ENCODE measurements at places on chromosomes 11 and 22.

DNA sequence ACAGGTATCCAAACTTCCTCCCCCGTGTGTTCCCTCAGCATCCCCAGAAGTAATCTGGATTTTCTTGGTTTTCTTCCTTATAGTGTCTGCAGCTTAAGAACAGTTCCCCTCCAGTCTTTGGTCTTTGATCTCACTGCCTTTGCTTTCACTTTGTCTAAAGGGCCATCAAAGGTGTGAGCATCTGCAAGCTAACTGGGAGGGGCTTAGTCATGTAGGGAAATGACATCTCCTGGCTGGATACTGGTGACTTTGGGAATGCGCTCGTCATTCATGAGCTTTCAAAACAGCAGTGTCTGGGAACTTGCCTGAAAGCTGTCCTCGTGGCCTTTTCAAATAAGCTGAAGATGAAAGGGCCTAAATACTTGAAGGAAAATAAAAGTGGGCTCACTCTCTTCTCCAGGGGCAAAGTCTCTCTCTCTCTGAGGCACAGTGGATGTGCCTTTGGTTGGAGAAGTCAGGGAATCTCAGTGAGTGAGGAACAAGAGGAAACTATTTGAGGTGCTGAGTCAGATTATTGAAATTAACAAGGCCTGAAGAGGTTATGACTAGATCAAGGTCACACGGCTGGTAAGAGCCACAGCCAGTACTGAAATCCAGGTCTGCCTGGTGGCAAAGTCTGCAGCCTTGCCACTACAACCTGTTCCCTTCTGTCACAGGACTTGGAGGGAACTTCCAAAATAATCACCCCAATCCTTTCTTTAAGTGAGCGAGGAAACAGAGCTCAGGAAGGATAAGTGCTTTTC, 45.6 kb upstream of the TENM4 start:
- no peak for DNase-seq

DNA sequence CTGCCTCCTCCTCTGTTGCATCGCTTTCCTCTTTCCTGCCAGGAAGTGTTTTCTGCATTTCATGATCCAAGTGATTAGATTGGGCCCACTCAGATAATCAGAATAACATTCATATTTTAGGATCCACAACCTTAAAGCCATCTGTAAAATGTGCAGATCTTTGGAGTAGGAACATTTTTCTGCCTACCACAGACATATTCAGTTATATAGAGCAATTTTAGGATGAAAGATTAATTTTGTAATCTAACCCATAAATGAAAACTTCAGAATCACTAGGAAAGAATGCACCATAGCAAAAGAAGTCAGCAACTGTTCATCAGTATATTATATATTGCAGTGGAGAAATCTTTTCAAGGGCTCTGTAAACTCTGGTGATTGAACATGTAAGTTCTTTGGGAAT, 659.9 kb upstream of the LUZP2 start:
- no peak for DNase-seq

DNA sequence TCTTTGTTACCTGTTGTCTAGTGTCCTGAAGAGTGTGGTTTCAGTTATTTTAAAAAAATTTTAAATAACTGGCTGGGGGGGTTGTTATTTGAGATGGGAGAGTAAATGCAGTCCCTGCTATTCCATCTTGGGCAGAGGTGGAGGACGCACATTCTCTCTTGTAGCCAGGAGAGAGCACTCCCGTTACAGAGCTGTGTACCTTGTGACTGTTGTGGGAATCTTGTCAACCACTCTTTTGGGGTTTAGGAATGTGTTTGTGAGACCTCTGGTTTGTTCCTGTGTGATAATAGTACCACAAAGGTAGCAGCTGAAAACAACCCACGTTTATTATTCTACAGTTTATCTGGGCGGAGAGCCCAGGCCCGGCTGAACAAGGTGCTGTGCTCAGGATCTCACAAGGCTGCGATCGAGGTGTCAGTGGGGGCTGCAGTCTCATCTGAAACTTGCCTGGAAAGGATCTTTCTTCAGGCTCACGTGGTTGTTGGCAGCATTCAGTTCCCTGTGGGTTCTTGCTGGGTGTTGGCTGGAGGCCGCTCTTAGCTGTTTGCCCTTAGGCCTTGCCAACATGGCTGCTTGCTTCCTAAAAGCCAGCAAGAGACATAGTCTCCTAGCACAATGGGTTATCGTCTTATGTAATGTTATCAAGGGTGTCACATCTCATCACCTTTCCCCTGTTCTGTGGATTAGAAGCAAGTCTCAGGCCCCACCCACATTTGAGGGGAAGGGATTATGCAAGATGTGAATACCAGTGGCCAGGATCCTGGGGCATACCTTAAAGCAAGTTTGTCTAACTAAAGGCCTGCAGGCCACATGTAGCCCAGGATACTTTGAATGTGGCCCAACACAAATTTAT, 20.6 kb downstream of the IGHMBP2 start:
- no peak for DNase-seq

DNA sequence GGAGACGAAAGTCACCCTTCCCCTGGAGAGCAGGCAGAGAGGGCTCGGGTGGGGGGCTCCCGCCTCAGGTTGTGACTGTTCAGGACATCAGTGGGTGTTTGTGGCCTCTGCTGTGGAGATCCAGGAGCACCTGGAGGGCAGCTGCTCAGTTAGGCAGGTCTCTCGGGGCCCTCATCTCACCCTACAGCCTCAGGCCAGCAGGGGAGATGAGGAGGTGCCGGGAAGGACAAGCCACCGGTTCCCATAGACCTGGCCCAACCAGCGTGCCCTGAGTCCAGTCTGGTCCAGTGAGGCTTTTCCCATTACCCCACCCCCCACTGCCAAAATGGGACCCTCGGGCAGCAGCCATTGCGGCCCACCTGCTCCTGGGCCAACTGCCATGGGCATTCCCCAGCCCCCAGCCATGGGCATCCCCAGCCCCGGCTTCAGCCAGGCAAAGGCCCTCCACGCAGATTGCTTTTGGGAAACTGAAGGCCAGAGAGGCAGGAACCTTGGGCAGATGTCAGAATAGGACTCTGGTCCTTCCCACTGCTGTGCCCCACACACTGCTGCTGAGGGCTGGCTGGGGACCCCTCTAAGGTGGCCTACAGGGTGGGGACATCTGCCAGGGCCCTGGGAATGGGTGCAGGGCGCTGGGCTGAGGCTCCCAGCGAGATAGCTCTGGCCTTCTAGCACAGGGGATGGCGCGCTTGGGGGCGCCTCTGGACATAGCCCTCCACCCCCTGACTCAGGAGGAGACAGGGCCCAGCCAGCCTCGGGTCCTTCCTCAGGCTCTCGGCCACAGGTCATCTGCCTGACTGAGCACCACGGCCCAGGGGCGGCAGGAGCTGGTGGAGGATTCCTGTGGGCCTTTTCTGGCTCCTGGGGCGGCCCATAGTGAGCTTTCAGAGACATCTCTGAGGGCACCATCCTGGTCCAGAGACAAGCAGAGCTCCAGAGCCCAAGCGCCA, 4.8 kb downstream of the PIM3 start:
- no peak for DNase-seq

- DNase-seq, result no peak
These were observed 471.2 kb downstream of the MIAT start for GRCh38 chr22:27128461-27129085.

- DNase-seq, result no peak
These were observed 162.7 kb upstream of the SORL1-AS1 start for GRCh38 chr11:121615501-121615900.

- peak; percentile 82 for DNase-seq
These were observed 649 bp downstream of the PRRG4 start for GRCh38 chr11:32830413-32830738.

DNA sequence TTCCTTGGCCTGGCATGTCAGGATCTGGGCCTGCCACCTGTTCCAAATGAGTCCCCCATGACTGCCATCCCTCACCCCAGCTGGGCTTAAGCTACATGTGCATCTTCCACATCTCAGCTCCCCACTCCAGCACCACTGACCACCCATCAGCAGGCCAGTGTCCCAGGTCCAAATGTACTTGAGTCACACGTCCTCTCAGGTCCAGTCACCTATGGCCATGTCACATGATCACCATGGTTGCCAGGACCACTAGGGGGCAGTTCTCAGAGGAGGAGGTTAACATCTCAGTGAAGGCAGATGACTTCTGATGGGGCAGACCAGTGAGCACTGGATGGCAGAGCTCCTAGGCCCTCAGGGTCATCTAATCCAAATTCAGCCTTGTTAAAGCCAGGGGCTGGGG, 41.9 kb upstream of the WNT11 start:
- DNase-seq, result no peak

DNA sequence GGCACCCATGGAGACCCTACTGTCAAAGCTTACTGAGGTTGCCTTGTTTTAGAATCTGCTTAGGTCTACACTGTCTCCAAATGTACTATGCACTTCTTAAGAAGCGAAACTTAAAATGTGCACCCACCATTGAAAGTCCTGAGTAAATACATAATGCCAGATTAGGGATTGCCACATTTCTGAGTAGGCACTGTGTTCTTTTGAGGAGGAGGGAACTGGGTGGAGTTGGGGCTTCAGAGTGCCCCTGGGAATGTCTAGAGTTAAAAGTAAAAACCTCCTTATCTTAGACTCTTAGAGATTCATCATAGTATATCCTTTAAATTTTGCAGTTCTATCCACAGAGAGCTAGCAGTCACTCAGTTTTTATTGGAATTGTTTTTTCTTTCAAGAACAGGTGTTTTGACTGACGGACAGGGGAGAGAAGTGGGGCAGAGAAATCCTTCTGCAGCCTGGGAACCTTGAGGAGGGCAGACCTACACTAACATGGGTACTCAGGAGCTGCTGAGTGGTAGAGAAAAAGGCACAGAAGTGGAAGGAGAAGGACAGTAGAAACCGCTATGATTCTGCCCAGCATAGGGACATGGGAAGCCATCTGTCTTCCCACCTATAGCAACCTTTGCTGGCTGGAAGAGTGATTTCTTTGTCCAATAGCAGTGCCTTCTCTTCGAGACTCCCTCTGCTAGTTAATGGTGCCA, 33.4 kb upstream of the MICAL2 start:
- no peak for DNase-seq

DNA sequence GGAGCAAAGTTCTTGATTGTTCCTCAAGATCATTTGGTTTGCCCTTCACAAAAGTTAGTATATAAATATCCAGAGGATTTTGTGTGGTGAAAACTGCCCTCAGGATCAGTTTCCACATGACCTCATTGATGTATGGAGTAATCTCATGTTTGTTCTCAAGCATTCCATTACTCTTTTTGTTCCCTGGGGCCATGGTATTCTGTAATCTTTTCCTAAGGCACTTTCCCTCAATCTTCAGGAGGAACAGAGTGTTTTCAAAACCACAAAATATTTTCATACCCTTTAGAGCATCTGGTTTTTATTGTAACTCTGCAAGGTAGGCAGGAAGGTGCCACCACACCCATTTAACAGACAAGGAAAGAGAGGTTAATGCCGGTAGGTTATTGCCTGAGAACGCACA, 99.6 kb downstream of the FAM181B start:
- DNase-seq, result no peak

DNA sequence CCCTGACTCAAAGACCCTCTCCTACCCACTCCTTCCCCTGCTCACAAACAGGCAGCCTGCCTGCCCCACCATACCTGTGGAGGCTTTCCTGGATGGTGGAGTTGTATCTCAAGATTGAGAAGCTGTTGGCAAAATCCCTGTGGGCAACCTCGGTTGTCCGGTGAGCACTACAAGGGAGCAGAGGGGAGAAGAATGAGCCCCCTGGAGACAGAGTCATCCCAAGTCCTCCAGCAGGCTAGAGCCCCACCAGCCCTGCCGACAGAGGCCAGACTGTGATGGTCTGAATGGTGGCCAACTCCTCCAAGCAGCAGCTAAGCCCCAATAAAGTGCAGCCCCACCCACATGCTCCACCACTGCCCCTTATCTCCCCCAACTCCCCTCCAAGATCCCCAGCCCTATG, 17.5 kb downstream of the TMPRSS13 start:
- no peak for DNase-seq

DNA sequence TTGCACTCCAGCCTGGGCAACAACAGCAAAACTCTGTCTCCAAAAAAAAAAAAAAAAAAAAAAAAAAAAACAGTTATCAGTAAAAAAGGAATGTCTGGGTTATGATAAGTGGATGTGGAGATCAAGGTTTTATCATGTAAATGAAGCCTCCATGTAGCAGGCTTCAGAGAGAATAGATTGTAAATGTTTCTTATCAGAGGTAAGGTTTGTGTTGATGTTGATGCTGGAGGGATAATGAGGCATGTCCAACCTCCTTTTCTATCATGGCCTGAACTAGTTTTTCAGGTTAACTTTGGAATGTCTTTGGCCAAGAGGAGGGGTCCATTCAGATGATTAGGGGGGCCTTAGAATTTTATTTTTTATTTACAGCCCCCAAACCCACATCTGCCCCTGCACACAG, 35.4 kb upstream of the TREH start:
- no peak for DNase-seq

DNA sequence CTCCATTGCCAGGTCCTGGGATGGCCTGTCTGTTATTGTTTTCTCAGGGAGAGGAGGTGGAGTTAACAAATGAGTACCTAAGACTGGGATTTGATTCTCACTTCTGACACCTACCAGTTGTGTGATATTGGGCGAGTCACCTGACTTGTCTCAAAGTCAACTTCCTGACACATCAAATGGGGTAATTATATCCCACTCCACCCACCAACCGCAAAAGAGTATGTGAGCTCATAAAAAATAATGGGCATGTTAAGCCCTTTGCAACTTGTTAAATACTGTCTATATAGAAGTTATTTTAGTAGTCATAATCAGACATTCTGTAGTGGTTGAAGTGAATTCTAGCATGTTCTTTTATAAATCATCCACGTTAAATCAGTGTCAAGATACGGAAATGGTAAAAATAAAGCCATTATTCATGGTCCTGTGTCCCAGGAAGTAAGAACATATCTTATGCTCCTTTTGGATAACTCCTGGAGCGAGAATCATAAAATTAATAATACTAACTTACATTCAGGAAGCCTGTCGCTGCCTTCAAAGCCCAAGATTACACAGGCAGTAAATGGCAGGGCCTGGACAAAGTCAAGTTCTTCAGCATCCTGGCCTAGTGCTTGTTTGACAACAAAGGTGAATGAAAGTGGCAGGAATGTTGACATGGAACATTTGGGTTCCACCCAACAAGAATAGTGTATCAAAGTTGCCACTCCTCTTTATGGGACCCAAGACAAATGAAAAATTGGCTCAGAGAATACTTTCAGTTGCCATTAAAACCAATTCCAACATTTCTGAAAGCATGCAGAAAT, 54.3 kb downstream of the SYTL2 start:
- no peak for DNase-seq

- DNase-seq, result no peak
These were observed 105.5 kb downstream of the MICAL3 start for GRCh38 chr22:17918840-17919239.

All from NB4 (cell line).